ENCODE measurements at places on chromosomes 5 and 9. TPM values are rescaled to one million over a fixed set of nuclear protein-coding genes. Genes with fewer than 3 reads are reported as not detected.

The LHX2 gene
- total RNA-seq: 0.31 TPM

The OR13C5 gene
- total RNA-seq: not detected

The MARCHF11 gene
- not detected for total RNA-seq

The SPINK7 gene
- not detected for total RNA-seq

DNA sequence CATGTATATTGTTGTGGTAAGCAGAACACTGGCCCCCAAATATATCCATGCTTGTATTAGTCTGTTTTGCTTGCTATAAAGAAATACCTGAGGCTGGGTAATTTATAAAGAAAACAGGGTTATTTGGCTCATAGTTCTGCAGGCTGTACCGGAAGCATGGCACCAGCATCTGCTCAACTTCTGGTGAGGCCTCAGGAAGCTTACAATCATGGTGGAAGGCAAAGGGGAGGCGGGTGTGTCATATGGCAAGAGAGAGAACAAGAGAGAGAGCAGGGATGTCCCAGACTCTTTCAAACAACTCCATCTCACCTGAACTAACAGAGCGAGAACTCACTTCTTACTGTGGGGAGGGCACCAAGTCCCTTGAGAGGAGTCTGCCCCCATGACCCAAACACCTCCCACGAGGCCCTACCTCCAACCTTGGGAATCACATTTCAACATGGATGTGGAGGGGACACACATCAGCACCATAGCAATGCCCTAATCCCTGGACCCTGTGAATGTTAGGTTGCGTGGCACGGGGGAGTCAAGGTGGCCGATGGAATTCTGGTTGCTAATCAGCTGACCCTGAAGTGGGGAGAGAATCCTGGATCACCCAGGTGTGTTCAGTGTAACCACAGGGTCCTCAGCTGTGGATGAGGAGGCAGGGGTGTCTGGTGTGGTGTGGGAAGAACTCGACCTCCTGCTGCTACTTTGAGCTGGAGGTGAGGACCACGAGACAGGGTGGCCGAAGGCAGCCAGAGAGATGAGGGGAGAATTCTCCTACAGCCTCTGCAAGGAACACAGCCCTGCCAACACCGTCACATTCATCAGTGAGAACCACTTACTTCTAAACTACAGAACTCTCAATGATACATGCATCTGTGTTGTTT is 172.8 kb downstream of the AUH start:
- DNase-seq: no peak

- DNase-seq: no peak
These were observed 90.4 kb downstream of the NNT start for GRCh38 chr5:43693411-43693810.

DNA sequence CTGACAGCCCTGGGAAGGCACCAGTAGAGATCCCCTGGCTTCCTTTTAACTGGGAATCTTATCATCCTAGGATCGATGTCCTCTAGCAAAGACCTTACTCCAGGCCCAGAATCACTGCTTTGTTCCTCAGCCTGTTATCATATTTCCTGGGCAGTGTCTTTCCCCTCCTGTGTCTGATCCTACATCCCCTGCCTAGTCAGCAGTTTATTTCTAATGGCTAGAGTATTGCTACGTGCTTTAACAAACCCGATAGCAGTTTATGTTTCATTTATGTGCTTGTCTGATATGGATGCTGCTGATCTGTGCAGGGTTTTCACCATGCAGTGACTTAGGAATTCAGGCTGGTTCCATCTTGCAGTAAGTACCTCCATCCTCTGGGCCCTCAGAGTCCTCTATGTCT is 20.9 kb upstream of the BARX1 start:
- no peak for DNase-seq

- DNase-seq: no peak
These were observed 322.1 kb upstream of the MSX2 start for GRCh38 chr5:174402222-174402812.

DNA sequence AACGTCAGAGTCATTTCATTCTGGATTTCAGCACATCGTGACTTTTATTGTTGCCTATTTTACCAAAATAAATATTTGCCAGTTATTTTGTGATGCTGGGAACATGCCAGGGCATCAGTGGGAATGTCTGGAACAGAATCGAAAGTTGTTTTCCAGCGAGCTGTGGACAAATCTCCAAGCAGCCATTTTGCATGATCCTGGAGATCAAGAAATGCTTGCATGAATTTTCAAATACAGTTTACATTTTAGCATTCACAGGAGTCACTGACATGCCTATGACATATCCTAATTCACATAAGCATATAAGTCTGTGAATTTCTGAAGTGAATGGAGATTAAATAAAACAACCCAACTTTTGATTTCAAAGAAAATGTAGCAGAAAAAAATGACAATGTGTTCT is 119.4 kb downstream of the VCAN start:
- no peak for DNase-seq

DNA sequence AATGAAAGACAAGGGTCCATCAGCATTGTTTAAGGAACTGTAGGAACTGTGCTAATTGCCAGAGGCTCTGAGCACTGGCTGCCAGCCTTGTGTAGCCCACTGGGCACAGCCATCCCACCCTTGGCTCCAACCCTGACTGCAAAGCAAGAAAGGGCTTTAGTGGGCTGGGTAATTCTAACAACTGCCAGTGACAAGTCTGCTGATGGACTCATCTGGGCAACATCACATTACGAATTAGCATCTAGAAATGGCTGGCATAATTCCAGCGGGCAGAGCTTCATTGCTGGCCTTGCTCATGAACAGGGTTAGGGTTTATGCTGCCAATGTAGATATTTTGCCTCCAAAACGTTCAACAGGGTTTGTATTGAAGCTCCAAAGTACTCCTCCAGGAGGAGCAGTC is 326.9 kb downstream of the ARHGEF28 start:
- no peak for DNase-seq

DNA sequence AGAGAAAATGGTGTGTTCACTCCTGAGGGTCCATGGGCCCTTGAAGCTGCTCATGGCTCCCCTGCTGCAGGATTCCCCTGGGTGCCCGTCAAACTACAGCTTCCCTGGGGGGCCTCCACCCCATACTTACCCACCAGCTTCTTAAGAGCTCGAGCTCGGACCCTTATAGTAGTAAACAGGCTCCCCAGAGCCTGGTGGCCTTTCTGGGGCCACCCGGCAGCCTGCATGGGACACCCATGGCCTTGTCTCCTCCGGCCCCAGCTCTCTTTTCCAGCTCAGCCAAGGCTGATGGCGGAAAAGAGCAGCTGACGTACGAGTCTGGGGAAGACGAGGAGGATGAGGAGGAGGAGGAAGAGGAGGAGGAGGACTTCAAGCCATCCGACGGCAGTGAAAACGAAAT is 4.2 kb upstream of the CEL start:
- DNase-seq: no peak

DNA sequence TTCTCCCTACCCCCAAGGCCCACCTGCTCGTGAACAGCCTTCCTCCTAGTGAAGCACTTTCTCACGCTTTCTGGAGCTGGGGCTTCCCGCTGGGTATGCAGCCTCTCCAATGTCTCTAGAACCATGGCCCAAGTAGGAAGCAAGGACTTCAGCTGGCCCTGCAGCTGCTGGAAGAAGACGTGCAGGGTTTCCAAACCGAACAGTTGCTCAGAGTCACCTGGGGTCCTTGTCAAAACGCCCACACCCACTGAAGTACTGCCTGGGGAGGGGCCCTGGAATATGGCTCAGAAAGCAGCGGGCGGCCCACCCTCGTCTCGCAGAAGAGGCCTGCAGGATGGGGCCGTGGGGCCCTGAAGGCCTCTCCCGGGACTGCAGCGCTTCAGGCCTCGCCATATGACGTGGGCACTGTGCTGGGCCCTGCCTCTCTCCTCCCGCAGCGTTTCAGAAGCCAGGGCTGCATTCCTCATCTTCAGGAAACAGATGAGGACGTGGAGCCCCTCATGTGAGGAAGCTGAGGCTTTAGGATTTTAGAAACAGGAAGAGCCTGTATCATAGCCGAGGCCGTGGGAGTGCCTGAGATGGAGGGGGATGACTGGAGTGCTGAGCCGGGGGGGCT is 116.0 kb upstream of the LMX1B start:
- DNase-seq: no peak

- no peak for DNase-seq
These were observed 60.0 kb downstream of the SGCD start for GRCh38 chr5:156386976-156387375.

All from lung (tissue), 17 donors.